Heart right ventricle (tissue), 16 donors: ENCODE measurements at places on chromosomes 6 and 20.

DNA sequence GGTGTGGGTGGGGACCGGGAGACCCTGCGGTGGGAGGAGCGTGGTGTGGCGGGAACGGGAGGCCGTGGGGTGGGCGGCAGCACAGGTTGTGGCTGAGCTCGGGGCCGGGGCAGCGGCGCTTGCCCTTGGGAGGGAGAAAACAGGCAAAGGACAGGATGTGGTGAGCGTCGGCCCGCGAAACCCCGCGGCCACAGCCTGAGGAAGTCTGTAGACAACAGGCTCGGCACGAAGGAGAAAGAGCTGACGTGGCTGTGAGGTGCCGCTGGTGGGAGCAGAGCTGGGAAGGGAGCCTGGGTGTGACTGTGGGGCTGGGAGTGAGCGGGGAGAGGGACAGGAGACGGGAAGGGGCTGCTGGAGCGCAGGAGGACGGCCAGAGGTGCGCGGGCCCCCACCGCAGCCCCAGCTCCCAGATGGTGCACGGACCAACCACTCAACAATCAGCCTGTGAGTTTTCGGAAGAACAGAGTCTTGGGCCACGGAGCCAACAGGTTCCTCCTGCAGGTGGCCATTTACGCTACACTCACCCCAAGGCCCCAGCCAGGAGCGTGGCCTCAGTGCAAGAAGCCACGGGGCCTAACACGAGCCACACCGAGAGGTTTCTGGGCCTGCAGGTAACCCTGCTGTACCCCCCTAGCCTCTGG lies 202.8 kb downstream of the DLL1 start:
- DNase-seq = no peak

DNA sequence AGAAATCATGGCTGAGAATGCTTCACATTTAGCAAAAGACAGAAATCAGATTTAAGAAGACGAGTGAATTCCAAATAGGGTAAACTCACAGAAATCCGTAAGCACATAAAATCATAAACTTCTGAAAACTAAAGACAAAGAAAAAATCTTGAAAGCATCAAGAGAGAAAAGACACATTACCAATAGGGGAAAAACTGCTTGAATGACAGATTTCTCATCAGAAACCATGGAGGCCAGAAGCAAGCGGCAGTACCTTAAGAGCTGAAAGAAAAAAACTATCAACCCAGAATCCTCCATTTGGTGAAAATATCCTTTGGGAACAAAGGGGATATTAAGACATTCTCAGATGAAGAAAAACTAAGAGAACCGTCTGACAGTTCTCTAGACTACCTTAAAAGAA lies 66.6 kb upstream of the EMILIN3 start:
- DNase-seq = no peak

GRCh38 chr20:51311636-51312479 lies 230.7 kb downstream of the NFATC2 start:
- DNase-seq = no peak

- no peak for DNase-seq
Measured at GRCh38 chr20:13687815-13688214, 49.1 kb upstream of the TASP1 start.

- DNase-seq = peak; percentile 69
Measured at GRCh38 chr6:30013291-30013922, 47.7 kb upstream of the POLR1H start.

DNA sequence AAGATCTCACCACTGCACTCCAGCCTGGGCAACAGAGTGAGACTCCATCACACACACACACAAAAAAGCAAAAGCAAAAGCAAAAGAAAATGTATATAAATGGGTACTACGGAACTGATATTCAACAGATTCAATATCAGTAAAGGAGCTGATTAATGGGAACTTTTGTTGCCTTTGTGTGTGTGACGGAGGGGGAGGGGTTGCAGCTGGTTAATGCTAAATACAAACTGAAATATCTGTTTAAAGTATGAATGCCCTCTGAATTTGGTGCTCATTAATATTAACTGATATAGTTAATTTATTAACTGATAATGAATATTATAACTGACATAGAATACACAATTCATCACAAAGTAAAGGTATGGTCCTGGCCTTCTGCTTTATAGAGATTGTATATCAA lies 8.4 kb downstream of the NCOA6 start:
- DNase-seq = no peak

DNA sequence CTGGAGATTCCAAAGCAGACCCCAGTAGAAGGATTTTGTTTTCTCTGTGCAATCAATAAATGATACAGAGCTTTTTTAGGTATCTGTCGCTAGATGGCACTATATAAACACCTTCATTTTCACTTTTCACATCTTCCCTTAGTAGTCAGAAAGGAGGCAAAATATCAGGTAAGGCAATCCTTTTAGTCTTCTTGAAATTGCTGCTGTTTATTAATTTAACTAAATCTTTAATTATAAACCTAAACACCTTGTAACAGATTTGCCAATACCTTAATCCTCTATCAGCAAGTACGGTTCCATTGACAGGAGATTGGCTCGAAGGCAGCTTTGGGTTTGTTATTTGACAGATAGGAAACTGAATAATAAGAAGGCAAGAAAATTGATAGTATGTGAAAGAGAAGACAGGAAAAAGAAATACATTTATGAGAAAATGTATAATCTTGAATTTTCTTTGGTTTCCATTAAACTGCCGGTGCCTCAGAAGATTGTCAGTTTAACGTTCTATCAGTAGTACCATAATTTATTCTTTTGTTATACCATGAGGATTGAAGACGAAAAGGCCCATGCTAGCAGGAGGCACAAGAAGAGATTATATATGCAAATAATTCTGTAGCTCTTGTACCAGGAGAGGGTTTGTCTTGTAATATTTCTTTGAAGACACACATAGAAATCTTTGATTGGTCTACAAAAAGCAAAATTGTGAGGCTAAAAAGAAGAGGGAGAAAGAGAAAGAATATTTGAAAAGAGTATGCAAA lies 23.5 kb upstream of the IBTK start:
- no peak for DNase-seq

GRCh38 chr20:52047811-52048764 lies 143.5 kb downstream of the ZFP64 start:
- no peak for DNase-seq

DNA sequence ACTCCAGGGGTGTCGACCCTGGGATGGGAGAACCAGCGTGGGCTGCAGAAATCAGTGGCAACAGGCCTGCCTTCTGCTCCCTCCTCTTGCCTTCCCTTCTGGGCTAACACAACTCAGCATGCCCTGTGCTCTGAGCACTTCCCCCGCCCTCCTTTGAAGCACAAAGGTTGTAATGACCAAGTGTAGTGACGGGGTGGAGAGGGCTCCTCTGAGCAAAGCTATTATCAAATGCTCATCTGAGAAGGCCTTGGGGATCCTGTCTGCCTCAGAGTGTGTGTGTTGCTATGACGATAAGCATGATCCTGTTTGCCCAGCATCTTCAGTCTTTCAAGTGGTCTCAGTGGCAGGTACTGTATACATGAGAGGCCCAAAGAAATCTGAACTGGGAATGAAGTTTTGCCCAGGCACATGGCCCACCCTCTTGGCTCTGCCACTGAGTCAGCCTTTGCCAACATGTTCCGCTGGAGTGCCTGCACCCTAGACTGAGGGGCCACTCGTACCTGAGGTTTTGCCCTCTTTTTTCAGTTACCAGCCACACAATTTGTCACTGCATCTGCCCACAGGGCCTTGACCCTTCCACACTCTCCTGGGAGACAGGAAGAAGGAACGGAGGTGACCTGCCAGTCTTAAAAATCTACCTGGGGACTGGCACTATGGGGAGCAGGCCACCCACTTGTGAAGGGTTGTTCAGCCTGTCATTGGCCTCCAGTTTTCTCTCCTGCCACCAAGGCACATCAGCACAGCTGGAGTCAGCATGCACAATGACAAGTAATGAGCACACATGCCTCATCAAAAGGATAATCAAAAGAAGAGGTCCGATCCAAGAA lies 74.5 kb downstream of the GFOD1 start:
- no peak for DNase-seq

DNA sequence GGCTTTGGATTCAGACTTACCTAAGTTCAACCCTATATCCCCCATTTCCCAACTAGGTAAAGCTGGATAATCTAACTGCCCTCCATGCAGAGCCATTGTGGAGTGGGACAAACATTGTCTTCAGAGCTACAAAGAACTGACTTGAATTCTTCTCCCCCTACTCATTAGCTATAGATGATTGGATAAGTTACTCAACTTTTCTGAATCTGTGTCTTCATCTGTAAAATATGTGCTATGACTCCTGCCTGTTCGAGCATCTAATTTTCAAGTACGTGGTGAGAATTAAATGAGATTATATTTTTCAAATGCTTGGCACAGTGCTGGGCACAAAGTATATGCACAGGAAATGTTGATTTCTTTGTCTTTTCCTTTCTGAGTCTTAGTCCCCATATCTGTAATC lies 240.3 kb upstream of the TCF21 start:
- no peak for DNase-seq

- no peak for DNase-seq
Measured at GRCh38 chr6:152355166-152355565, 282.0 kb downstream of the SYNE1 start.

DNA sequence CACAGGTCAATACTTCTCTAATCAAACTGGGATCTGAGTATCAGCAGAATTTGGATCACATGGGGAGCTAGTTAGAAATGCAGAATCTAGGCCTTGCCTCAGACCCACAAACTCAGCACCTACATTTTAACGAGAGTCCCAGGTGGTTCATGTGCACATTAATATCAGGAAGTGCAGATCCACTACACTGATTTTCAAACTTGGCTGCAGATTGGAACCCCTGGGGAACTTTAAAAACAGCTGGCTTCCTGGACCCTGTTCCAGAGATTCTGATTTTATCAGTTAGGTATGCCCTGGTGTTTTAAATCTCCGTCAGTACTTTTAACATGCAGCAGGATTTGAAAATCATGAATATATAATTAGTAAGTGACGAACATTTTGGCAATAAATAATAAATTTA lies 1.9 kb upstream of the CST8 start:
- DNase-seq = no peak

DNA sequence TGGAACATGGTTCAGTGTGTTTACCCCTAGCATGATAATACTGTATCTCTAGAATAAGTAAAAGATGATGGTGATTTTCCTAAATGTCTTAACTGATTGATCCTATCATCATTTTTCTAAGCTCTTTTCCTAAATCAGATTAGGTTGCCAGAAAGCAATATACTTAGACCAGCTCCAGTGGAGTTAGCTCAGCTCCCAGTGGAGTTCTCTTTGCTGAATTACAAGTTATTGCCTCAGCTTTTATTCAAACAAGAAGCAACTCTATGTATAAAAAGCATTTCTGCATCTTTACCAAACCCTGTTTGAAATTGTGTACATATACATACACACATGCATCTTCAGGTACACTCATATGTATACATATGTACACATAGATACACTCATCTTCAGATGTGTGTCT lies 44.9 kb downstream of the SNX9 start:
- DNase-seq = no peak

GRCh38 chr6:31661262-31662123 lies 915 bp upstream of the C6orf47 start:
- DNase-seq = no peak

GRCh38 chr20:60262967-60263603 lies 304.9 kb downstream of the CDH26 start:
- no peak for DNase-seq

- DNase-seq = no peak
Measured at GRCh38 chr6:130697271-130697994, 129.8 kb upstream of the SMLR1 start.

- no peak for DNase-seq
Measured at GRCh38 chr6:44668391-44668930, 281.0 kb downstream of the CDC5L start.

DNA sequence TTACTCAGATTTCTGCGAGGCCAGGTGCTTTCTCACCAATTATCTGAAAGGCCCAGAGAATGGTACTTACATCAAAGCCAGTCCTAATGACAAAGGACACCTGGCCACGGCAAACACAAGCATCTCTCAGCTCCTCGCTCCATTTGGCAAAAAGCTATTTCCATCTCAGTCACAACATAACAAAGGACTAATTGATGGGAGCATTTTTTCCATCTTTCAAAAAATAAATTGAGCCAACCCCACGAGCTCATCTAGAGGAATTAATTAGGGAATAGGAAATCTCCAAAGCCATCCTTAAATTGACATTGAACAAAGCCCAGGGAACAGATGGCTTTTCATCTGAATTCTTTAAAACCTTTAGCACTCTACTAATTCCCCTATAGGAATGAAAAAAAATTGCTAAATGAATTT lies 236.7 kb downstream of the HAO1 start:
- no peak for DNase-seq

DNA sequence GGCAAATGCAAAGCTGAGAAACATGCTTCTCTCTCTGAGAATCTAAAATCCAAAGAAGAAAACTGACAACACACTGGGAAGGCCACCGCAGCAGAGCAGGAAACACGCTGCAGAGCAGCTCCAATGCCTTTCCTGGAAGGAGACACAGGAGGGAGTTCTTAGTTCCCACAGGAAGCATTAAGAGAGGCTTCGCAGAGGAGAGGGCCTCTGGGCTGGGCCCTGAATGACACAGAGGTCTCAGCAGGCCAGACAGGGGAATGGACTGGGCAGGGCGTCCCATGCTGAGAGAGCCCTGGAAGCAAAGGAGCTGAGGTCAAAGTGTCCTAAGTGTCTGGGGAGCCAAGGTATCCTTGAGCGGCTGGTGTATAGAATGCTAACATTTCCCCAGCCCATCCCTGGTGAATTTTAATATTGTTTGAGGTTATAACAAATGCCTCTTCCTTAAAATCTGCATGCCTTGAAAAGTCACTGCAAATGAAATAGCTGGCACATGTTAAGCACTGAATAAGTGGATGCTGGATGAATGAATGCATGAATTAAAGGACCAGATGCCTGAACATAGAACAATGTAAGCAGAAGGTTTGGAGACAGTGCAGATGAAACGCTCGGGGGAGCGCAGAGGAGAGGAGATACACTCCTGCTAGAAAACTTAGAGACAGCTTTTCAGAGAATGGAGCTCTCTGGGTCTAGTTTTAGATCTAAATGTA lies 110.0 kb upstream of the SYNDIG1 start:
- DNase-seq = no peak

DNA sequence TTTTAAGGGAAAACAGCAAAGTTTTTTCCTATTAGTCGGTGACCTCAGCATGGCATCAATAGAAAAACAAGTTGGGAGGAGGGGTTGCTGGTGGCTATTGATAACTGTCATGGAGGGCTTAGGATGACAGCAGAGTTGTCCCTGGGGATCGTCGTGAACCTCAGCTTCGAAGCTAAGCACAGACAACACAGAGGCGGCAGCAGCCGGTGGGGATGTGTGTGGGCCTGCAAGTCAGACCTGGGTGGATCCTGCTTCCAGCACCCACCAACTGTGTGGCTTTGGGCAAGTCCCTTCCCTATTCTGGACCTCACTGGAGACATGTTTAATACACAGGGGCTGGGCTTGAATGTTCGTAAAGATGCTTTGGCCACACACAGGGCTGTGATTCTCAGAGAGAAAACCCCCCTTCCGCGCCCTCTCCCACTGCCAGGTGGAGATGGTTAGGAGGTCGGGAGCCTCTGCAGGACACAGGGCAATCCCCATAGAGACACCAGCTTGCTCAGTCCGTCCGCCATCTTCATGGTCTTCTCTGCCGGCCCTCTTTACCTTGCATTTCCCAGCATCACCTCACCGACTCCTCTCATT lies 83.1 kb upstream of the TOX2 start:
- no peak for DNase-seq
